H1 (cell line): ENCODE measurements at places on chromosomes 3 and 15.

- H3K36me3 ChIP-seq = no peaks in the 10 kb centered on the region
- H3K4me3 ChIP-seq = peak overlapping the region; percentile 68
- H3K27ac ChIP-seq = no peak overlapping the region
- peaks cover 18% of the 10 kb centered on the region for H3K4me1 ChIP-seq
Measured at GRCh38 chr3:195259154-195259474, 11.8 kb downstream of the XXYLT1 start.

DNA sequence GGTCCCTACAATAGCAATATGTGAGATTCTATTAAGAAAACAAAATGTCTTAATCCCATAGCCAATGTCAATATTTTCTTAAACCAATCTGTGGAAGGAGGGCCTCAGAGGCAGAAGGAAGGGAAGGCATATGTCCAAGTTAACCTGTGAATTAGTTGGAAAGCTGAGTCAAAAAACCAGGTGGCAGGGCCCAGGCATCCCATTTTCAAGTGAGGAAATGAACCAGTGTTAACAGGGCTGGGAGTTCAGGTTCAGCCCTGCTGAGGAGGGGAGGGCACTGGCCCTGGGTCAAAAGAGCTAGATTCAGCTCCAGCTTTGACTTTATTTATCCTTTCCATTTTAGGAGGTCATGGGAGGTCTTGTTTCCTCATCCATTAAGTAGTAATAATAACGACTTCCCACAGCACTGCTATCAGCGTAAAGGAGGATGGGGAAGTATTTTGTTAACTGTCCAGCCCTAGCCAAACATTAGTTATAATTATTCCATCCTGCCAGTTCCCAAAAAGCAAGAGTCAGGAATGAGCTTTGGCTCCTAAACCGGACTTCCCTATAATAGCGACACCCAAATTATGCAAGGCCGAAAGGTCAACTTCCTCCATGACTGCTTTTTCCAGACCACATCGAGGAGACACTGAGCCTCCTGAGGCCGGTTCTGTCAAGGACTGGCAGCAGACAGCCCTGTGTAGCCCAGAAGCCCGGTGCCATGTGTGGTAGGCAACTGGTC is 3.2 kb downstream of the MASP1 start:
- H3K4me3 ChIP-seq = no peak overlapping the region
- H3K36me3 ChIP-seq = no peaks in the 10 kb centered on the region
- H3K27ac ChIP-seq = no peak overlapping the region
- DNase-seq = no peak
- H3K27me3 ChIP-seq = no peaks in the 10 kb centered on the region
- peaks cover 16% of the 10 kb centered on the region for H3K4me1 ChIP-seq

DNA sequence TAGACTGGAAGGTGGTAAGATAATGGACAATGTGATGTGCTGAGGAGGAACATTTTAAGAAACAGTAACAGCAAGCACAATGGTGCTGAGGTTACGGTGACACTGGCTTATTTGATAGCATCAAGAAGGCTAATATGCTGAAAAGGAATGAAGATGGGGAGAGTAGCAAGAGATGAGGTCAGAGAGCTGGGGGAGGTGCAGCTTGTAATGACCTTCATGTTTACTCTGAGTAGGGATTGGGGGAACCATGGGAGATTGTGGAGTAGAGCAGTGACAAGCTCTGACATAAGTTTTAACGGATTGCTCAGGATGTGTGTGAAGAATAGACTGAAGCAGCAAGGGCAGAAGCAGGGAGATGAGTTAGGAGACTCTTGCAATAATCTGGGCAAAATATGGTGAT is 56.7 kb downstream of the DGKG start:
- DNase-seq = no peak
- no peaks in the 10 kb centered on the region for H3K27me3 ChIP-seq
- no peak overlapping the region for H3K27ac ChIP-seq

DNA sequence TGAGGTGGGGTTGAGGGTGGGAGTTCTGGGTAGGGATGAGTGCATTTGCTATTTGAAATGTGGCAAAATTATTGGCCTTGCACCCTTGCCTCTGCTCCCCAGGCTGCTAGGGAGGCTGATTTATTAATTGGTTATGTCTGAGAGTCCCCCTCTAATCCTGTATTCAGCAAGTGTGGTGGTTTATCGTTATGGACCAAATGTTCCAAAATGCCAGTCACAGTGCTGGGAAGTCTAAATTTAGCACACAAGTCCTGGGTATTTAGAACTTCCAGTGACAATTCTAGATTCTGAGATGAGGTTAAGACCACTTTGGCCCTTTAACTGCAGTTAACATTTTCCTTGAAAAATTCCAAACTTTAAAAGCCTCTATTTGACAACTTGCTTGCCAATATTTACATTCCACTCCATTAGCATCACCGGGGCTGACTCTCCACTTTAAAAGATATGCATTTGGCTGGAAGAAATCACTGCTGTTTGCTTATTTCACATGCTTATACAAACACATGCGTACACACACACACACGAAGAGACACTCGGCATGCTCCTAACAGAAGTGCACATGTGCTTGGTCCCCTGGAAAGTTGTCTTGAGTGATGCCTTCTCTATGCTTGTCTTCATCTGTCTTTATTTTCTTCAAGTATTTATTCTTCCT is 247.7 kb downstream of the IL20RB start:
- H3K4me1 ChIP-seq = peaks cover 2% of the 10 kb centered on the region
- H3K4me3 ChIP-seq = no peak overlapping the region
- no peak for DNase-seq
- no peaks in the 10 kb centered on the region for H3K27me3 ChIP-seq
- no peak overlapping the region for H3K27ac ChIP-seq

- H3K4me1 ChIP-seq = peaks cover 4% of the 10 kb centered on the region
- H3K36me3 ChIP-seq = no peaks in the 10 kb centered on the region
- no peak for DNase-seq
- H3K27ac ChIP-seq = no peak overlapping the region
- H3K27me3 ChIP-seq = no peaks in the 10 kb centered on the region
- H3K4me3 ChIP-seq = no peak overlapping the region
Measured at GRCh38 chr3:191235331-191236314, 36.6 kb downstream of the OSTN start.

GRCh38 chr3:98594628-98595324 is 1.4 kb upstream of the CPOX start:
- H3K27me3 ChIP-seq = no peaks in the 10 kb centered on the region; the same call in 1 of the 2 replicates
- no peak overlapping the region for H3K27ac ChIP-seq
- H3K4me3 ChIP-seq = no peak overlapping the region
- H3K36me3 ChIP-seq = 0 out of 2 replicates have a peak, but pooled peaks cover 2% of the 10 kb centered on the region
- no peak for DNase-seq
- H3K4me1 ChIP-seq = peaks cover 2% of the 10 kb centered on the region

- no peak overlapping the region for H3K4me3 ChIP-seq
- H3K27ac ChIP-seq = no peak overlapping the region
- no peaks in the 10 kb centered on the region for H3K36me3 ChIP-seq
- no peak for DNase-seq
Measured at GRCh38 chr3:126136428-126137220, 43.8 kb downstream of the ALDH1L1 start.

DNA sequence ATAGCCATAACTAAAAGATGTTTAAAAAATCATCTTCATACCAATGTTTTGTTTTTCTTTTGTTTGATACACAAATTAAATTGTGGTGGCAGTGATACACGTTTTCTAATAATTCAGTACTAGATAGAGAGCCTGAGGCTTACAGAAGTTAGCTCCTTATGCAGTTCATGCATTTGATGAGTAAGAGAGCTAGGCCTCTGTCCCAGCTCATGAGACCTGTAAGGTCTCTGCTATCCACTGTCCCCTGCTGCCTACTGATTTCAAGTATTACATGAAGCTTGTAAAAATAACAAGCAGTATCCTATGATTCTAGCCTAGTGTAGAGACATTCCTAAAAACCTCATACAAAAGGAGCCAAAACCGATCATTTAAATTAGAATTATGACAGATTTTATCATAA is 144.5 kb downstream of the MBNL1 start:
- H3K4me1 ChIP-seq = no peaks in the 10 kb centered on the region
- H3K4me3 ChIP-seq = no peak overlapping the region
- H3K36me3 ChIP-seq = no peaks in the 10 kb centered on the region
- DNase-seq = no peak
- H3K27me3 ChIP-seq = no peaks in the 10 kb centered on the region

- H3K36me3 ChIP-seq = no peaks in the 10 kb centered on the region
- H3K27me3 ChIP-seq = no peaks in the 10 kb centered on the region
- no peak overlapping the region for H3K27ac ChIP-seq
- no peaks in the 10 kb centered on the region for H3K4me1 ChIP-seq
- no peak overlapping the region for H3K4me3 ChIP-seq
Measured at GRCh38 chr3:76083992-76084391, 298.6 kb upstream of the ZNF717 start.

DNA sequence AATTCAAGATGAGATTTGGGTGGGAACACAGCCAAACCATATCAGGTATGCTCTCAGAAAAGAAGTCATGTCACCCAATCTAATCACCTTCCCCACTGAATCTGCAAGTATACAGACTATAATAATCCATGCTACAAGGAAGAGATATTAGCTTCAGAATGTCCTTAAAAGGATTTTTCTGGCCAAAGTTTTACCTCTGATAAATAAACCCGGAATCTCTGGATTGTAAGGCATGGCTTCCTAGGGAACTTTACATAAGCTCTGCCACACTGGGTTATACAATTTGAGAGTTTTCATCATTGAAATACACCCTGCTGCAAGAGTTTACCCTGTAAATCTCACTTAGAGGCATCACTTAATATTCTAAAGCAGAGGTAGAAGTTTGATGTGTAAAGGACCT is 330.5 kb upstream of the KCNMB2 start:
- no peaks in the 10 kb centered on the region for H3K27me3 ChIP-seq
- H3K4me1 ChIP-seq = no peaks in the 10 kb centered on the region
- H3K27ac ChIP-seq = no peak overlapping the region
- H3K4me3 ChIP-seq = no peak overlapping the region
- DNase-seq = no peak

GRCh38 chr3:47250309-47251060 is 32.1 kb downstream of the KIF9 start:
- no peaks in the 10 kb centered on the region for H3K36me3 ChIP-seq

DNA sequence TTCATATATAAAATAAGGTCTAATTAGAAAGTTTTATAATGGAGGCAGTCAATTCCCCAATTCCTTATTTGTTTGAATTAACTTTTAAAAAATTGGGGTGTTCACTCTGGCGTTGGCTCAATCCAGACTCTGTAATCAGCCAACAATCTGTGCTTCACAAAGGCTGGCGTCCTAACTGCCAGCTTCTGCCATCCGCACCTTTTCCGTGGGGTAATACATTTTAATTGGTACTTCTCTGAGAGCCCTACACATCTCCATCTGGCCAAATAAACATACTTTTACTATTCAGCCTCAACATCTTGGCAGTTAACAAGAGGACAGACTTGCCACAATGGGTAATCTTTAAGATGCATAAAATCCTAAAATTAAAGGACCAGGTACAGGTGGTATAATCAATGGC is 125.2 kb upstream of the CCNL1 start:
- H3K27ac ChIP-seq = no peak overlapping the region; the same call in 1 of the 2 replicates
- no peaks in the 10 kb centered on the region for H3K36me3 ChIP-seq
- no peak overlapping the region for H3K4me3 ChIP-seq
- no peak for DNase-seq

GRCh38 chr15:44099671-44100070 is 95.4 kb downstream of the FRMD5 start:
- H3K36me3 ChIP-seq = no peaks in the 10 kb centered on the region
- DNase-seq = no peak

- H3K4me3 ChIP-seq = no peak overlapping the region
- peaks cover under 1% of the 10 kb centered on the region; the same call in 1 of the 2 replicates for H3K4me1 ChIP-seq
- no peak for DNase-seq
- no peaks in the 10 kb centered on the region for H3K27me3 ChIP-seq
- H3K27ac ChIP-seq = no peak overlapping the region
Measured at GRCh38 chr3:52428151-52429005, 16.5 kb downstream of the SEMA3G start.

GRCh38 chr3:111210866-111211564 is 139.4 kb downstream of the NECTIN3 start:
- DNase-seq = no peak
- H3K36me3 ChIP-seq = no peaks in the 10 kb centered on the region
- no peaks in the 10 kb centered on the region for H3K27me3 ChIP-seq
- no peak overlapping the region for H3K4me3 ChIP-seq
